Naive thymus-derived CD8-positive, alpha-beta T cell (primary cell): ENCODE measurements at places on chromosomes 12 and 14.
A peak's percentile ranks its signal among the peaks of the same experiment; 100 is the strongest.

- H3K4me3 ChIP-seq = peak overlapping the region; percentile 95
- H3K27me3 ChIP-seq = peaks cover 7% of the 10 kb centered on the region
- H3K27ac ChIP-seq = peak overlapping the region; percentile 83
- H3K4me1 ChIP-seq = peaks cover 11% of the 10 kb centered on the region
- DNase-seq = no peak
- H3K36me3 ChIP-seq = peaks cover 15% of the 10 kb centered on the region
These were observed 1.1 kb downstream of the FBXO21 start for GRCh38 chr12:117188961-117189724.

- H3K27ac ChIP-seq = peak overlapping the region; percentile 84
- H3K4me1 ChIP-seq = peaks cover 41% of the 10 kb centered on the region
- DNase-seq = no peak
- no peaks in the 10 kb centered on the region for H3K27me3 ChIP-seq
- no peaks in the 10 kb centered on the region for H3K36me3 ChIP-seq
- H3K4me3 ChIP-seq = peak overlapping the region; percentile 82
These were observed 54.1 kb upstream of the BEGAIN start for GRCh38 chr14:100641274-100641860.

GRCh38 chr14:93747102-93747501 is 41.2 kb downstream of the PRIMA1 start:
- H3K27ac ChIP-seq = no peak overlapping the region
- H3K27me3 ChIP-seq = peaks cover 1% of the 10 kb centered on the region
- H3K4me1 ChIP-seq = no peaks in the 10 kb centered on the region
- DNase-seq = no peak

DNA sequence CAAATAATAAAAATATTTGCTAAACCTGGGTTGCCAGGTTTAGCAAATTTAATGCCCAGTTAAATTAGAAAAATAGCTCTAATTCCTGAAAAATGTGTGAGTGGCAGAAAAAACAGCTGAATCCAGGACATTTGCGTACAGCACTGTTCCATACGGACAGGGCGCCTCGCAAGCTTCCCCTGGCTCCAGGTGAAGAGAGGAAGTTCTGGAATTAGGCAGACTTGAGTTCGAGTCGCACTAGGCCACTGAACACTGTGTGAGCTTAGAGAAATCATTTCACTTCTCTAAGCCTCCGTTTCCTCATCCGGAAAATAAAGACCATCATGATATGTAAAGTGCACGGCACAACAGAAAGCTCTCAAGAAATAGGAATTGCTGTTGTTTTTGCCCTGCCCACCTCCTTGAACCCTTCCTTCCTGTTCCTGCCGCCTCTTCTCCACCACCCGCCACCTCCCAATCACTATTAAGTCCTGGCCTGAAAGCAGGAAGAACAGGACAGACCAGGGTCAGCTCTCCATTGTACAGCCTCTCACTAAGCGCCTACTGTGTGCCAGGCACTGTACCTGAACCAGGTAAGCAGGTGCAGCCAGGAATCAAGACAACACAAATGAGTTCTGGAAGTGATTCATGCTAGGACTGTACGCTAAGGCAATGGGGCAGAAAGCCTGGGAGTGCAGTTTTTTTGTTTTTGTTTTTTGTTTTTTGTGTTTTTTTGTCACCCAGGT is 763 bp upstream of the PHETA1 start:
- H3K36me3 ChIP-seq = no peaks in the 10 kb centered on the region
- H3K27me3 ChIP-seq = peaks cover 3% of the 10 kb centered on the region
- H3K4me1 ChIP-seq = peaks cover 30% of the 10 kb centered on the region
- H3K4me3 ChIP-seq = peak overlapping the region; percentile 88

GRCh38 chr14:38213001-38213400 is 5.3 kb downstream of the SSTR1 start:
- H3K27me3 ChIP-seq = peaks cover 43% of the 10 kb centered on the region
- no peak for DNase-seq
- H3K27ac ChIP-seq = no peak overlapping the region
- H3K4me1 ChIP-seq = peaks cover 39% of the 10 kb centered on the region
